Activated naive CD4-positive, alpha-beta T cell treated with anti-CD3 and anti-CD28 coated beads for 36 hours (primary cell): ENCODE measurements at places on chromosomes 5 and 9. TPM values are rescaled to one million over a fixed set of nuclear protein-coding genes. Genes with fewer than 3 reads are reported as not detected.

- DNase-seq: no peak
These were observed 50.5 kb upstream of the RNU6ATAC start for GRCh38 chr9:134214766-134215419.

DNA sequence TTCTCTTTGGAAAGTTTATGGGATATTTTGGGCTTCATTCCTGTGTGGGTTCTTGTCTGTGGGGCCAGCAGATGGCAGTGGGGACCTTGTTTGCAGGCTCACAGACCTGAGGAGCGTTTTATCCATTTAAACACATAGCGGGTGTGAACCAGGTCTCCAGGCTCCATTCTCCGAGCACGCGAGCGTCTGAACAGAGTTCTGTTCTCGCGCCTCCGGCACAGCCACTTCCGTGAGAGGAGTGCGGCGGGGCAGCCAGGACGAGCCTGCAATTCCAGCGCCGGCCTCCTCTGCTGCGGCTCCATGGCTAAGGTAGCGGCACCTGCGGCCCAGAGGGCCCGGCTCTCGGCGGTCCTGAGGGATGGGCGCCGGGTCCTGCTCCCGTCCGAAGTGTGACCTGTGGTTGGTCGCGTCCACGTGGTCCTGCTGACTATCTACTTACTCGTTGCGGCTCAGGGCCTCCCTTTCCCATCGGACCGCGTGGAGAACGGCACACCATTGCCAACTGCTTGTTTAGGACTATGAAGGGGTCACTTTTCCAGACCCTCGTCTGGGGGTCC lies 7.3 kb downstream of the NRARP start:
- DNase-seq: no peak

GRCh38 chr5:40985501-40985900 lies 76.2 kb downstream of the C7 start:
- DNase-seq: no peak

- no peak for DNase-seq
These were observed 97.2 kb downstream of the SREK1 start for GRCh38 chr5:66241136-66241825.

- peak; percentile 80 for DNase-seq
These were observed 3.5 kb downstream of the USP20 start for GRCh38 chr9:129838707-129839259.

GRCh38 chr5:37738057-37738691 lies 101.7 kb downstream of the GDNF start:
- DNase-seq: peak; percentile 17

DNA sequence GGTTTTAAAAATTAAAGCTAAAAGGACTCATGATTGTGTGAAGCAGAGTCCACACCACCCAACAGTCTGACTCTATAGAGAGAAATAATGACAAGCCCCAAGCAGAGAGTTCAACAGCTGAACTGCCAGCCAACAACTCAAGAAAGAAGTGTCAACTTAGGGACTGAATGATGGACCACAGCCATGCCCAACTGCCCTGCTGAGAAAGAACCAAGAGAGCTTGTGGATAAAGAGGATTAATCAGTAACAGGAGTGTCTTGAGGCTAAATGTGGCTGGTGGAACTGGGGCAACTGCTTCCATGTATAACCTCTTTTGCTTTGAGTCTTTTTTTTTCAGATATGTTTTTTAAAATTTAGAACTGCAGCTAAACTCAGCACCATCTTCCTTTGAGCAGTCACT lies 109.3 kb downstream of the HSD17B3 start:
- DNase-seq: no peak

DNA sequence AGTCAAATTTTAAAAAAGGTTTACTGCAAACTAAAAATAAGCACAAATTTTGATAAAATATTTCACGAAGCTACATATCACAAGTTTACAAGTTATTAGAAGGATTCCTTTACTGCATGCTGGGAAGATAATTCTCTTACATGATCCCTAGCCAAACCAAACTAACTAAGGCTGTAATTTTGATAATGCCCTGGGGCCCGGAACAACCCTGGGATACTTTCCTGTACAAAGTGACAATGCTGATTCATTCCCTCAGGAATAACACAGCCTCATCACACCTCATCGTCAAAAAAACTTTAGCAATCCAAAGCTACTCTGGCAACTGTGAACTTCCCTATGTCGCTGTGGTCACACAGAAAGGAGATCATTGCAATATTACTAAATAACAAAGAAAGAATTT lies 402.9 kb downstream of the RAB3C start:
- no peak for DNase-seq

- no peak for DNase-seq
These were observed 31.4 kb downstream of the GCNT1 start for GRCh38 chr9:76490249-76490990.

DNA sequence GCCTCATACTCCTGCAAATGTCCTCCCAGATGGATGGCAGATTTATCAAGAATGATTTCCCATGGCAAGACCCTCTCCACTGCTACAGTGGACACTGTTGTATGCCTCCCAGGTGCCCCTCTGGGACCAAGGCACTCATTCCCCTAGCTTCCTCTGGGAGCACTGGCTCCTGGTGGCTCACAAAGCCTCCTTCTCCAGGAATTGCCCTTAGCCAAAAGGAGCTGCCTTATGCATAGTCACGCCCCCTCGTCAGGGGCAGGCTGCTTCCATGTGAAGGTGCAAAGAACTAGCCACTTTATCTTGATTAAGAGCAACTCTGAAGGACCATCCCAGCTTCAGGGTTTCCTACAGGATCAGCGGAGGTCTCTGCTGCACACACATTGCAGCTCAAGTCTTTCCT lies 358.1 kb downstream of the CDK5RAP2 start:
- no peak for DNase-seq

DNA sequence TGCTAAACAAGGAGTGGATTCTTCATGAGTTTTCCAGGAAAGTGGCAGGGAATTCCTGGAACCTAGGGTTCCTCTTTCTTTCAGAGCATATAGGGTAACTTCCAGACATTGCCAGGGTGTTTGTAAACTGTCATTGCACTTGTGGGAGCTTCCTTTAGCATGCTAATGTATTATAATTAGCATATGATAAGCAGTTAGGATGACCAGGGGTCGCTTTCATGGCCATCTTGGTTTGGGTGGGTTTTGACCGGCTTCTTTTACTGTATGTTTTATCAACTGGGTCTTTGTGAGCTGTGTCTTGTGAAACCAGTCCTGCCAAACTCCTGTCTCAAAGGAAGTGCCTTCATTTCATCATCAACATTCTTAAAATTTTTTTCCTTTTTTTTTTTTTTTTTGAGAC lies 11.9 kb upstream of the MELK start:
- no peak for DNase-seq

GRCh38 chr9:95024097-95024671 lies 293.3 kb downstream of the FANCC start:
- no peak for DNase-seq

DNA sequence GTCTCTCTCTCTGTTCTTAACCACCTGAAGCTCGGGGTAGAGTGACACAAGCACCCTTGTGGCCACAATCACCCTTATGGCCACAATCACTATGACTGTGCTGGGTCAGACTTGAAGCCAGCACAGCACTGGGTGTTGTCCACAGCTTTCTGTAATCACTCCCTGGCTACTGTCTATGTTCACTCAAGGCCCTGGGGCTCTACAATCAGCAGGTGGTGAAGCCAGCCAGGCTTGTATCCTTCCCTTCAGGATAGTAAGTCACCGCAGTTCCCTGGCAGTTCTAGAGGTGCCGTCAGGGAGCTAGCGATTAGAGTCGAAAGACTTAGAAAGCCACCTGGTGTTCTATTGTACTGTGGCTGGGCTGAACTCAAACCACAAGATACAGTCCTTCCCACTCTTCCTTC lies 44.2 kb downstream of the GDA start:
- DNase-seq: no peak

- DNase-seq: no peak
These were observed 1.5 kb downstream of the PKN3 start for GRCh38 chr9:128703616-128704355.

GRCh38 chr9:128947277-128947526 lies 201 bp downstream of the DOLK start:
- DNase-seq: no peak

GRCh38 chr9:129428864-129429577 lies 191.9 kb downstream of the C9orf50 start:
- DNase-seq: no peak

DNA sequence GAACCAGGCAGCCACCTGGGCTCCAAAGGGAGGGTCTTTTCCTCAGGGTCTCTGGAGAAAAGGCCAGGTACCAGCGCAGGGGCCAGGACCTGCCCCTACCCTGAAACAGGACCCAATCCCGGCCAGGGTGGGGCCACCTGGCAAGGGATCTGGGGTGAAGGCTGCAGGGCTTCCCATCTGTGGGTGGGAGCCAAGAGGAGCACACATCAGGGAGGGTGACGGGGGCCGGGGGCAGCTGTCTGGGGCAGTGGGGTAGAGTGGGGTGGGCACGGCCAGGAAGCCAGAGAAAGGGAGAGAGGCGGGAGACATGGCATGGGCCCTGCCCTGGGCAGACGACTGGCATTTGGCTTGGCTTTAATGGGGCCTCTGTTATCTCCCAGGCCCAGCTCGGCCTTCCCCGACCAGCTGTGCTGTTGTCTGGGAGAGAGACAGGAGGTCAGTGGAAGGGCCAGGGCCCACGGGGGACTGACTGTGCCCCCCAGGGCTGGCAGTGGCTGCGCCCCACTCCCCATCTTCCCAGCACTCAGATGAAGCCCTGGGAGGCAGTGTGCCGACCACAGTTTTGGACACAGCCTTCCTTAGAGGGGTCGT lies 57.2 kb upstream of the RNF130 start:
- no peak for DNase-seq

GRCh38 chr5:27083449-27084415 lies 45.3 kb upstream of the CDH9 start:
- no peak for DNase-seq

DNA sequence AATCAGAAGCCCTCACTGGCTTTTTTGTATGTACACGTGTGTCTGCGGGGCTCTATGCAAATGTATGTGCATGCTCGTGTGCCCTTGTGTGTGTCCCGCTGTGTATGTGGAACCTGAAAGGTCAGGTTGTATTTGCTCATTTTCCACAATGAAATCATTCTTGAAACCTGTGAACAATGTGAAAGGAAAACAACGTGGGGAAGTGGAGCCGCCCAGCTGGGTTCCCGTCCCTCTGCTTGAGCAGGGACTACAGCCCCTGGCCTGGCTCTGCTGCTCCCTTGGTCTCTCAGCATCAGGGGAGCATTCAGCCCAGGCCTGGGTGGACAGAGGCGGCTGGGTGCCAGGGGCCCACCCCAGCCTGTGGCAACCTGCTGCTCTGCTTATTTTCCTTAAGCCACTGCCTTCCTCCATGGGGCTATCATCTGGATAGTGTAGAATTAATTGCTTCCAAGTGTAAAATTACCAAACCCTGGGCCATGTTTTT lies 3.0 kb downstream of the ECSCR start:
- DNase-seq: peak; percentile 71

GRCh38 chr9:138115506-138115905 lies 237.9 kb downstream of the CACNA1B start:
- no peak for DNase-seq

GRCh38 chr9:98523231-98523901 lies 185.4 kb downstream of the GABBR2 start:
- DNase-seq: no peak

- no peak for DNase-seq
These were observed 53.9 kb upstream of the TUT7 start for GRCh38 chr9:86408121-86408520.

GRCh38 chr9:29245351-29245750 lies 1672.1 kb upstream of the C9orf72 start:
- no peak for DNase-seq

DNA sequence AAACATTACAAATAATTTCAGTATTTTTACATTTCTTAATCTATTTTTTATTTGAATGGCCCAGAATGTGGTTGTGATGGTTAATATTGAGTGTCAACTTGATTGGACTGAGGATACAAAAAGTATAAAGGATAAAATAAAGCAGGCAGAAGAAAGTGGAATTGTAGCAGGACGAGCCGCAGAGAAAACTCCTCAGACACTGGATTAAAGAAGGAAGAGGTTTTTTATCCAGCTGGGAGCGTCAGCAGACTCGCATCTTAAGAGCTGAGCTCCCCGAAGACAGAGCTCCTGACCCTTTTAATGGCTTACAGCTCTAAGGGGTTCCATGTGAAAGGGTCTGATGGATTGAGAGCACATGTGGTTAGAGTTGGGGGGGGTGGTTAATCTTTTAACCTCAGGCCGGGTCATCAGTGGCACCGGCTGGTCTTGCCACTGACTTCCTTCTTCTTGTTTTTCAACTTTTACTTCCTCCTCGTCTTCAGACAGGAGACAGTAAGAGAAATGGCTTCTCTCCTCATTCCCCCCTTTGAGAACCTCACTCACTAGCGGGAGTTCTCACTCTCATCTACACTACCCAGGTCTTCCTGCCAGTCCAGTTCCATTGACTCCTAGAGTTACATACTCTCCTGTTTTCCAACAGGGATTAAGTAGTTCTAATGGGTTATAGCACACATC lies 80.0 kb downstream of the TMEM161B start:
- DNase-seq: no peak

GRCh38 chr9:75418518-75418917 lies 330.2 kb downstream of the OSTF1 start:
- DNase-seq: no peak

DNA sequence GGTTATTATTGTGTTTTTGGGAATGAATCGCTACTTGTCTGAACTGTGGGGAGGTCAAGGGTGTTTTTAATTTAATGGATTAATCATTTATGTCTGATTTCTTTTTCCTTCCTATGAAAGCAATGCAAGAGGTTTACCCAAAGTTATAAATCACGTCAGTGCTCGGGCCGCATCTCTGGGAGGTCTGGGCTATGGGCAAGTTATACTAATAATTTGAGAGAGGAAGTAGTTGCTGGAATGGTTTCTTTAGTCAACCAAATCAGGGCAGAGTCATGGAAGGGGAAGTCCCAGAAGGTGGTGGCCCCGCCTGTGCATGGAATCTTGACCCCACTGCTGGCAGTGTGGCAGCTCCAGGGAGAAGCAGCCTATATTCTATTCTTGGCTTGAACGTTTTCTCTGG lies 180.2 kb downstream of the HSPA4 start:
- no peak for DNase-seq

GRCh38 chr5:168372356-168372946 lies 81.0 kb downstream of the WWC1 start:
- DNase-seq: no peak

Gene NIM1K
- 0.57 TPM for total RNA-seq

Gene AK3
- 50.9 TPM for total RNA-seq

Gene ZNF883
- 0.44 TPM for total RNA-seq

Gene RANBP17
- not detected for total RNA-seq

Gene PSD2
- total RNA-seq: not detected

Gene EQTN
- total RNA-seq: not detected

Gene FRRS1L
- total RNA-seq: not detected

Gene DOCK8
- 114 TPM for total RNA-seq

Gene FABP6
- not detected for total RNA-seq

Gene CCDC107
- 6.4 TPM for total RNA-seq

Gene SPATA31D4
- total RNA-seq: not detected

Gene COL27A1
- total RNA-seq: 10.6 TPM

Gene IFNB1
- total RNA-seq: 0.44 TPM

Gene GRIA1
- not detected for total RNA-seq

Gene CBY3
- total RNA-seq: not detected

Gene GHR
- not detected for total RNA-seq

Gene TIMD4
- total RNA-seq: 3.4 TPM

Gene HMCN2
- total RNA-seq: not detected

Gene NUTM2G
- total RNA-seq: not detected
